ENCODE measurements at places on chromosomes 11 and 22.

GRCh38 chr11:130612291-130612851, 163.9 kb downstream of the ADAMTS15 start:
- no peak for DNase-seq

- no peak for DNase-seq
Measured at GRCh38 chr11:36012455-36012854, 68.6 kb downstream of the LDLRAD3 start.

DNA sequence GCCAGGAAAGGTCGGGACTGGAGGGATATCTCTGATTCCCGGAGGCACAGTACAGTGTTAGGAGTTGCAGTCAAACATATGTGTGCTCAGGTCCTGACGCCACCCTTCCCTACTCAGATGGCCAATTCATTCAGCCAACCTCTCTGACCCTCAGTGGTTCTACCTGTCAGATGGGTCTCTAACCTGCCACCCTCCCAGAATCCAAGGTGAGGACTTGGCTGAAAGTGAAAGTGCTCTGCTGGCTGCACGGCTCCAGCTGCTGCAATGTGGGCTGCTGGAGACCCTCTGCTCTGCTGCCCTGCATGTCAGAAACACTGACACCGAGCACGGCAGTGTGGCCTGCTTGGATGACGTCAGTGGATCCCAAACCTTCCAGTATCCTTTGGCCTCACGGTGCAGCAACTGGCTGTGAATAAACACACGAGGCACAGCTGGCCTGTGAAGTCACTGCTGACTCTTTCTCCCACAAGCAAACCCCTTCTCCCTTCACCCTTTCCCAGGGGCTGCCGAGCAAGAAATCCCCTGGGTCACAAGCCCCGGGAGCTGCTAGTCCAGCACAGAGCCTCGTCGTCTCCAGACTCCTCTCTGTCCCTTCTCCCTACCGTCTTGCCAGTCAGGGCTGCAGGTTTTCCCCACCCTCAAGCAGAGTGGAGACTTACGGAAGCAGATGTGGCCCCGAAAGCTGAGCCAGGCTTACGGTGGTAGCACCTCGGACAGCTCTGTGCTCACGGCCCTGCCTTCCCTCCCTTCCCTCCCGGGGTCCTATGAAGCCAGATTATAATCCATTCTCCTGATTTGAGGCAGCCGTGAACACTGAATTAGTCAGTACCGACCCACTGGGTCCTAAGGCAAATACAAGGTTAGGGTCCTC, 24.3 kb downstream of the KIAA0930 start:
- no peak for DNase-seq

DNA sequence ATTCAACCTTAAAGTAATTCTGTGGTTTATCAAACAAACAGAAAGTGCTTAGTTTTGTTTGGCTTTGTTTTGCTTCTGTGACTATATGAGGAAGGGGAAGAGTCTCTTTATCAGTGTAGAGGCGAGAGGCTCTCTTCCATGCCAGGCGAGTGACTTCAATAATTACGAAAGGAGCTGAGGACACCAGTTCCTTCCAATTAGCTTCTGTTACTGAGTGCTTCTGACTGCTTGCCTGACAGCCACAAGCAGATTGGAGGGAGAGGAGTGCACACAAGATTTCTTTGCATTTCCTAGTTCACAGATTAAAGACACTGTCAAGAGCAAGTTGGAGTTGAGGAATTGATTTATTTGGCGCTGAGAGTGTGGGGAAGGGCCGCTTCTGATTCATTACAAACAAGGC, 1484.5 kb upstream of the TENM4 start:
- no peak for DNase-seq

- no peak for DNase-seq
Measured at GRCh38 chr11:726278-727220, 20.5 kb downstream of the EPS8L2 start.

All from stimulated activated CD4-positive, alpha-beta T cell treated with anti-CD3 and anti-CD28 coated beads, TNF-alpha, amount 100 ng/mL, for 24 hours (primary cell).